ENCODE measurements at places on chromosomes 5 and 9.
A peak's percentile ranks its signal among the peaks of the same experiment; 100 is the strongest.

DNA sequence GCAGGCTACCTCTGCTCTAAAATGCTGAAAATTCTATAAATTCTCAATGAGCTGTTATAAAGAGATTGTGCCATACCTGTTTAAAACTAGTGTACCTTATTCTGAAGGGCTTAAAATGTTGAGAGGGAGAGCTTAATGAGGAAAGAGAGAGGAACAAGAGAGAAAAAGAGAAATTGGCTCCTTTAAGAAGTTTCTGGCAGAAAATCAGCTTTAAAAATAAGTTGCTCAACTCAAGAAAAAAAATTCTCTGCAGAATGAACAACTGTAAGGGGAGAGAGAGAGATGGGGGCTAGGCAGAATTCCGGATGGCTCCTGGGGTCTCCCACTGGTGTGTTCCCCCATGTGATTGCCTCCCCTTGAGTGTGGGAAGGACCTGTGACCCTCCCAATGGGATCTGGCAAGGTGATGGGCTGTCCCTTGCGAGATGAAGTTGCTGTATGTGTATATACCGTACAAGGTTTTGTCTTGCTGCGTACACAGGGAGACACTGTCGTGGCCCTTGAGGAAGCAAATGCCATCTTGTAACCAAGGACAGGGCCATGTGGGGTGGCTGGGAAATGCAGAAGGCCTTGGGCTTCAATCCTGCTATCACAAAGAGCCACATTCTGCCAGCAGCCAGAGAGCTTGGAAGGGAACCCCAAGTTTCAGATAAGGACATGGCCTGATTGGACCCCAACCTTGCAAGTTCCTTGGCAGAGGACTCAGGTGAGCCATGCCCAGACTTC is 64.3 kb upstream of the S1PR3 start:
- no peak for DNase-seq

- no peak for DNase-seq
Observed at GRCh38 chr5:115321309-115321708, 24.9 kb upstream of the CCDC112 start.

GRCh38 chr9:18786196-18786595 is 246.8 kb downstream of the SAXO1 start:
- no peak for DNase-seq

GRCh38 chr9:17802249-17802857 is 223.5 kb downstream of the SH3GL2 start:
- peak; percentile 71 for DNase-seq

GRCh38 chr9:23582836-23583235 is 243.2 kb downstream of the ELAVL2 start:
- no peak for DNase-seq

GRCh38 chr5:179730356-179730755 is 2.3 kb upstream of the MAML1 start:
- no peak for DNase-seq

- no peak for DNase-seq
Observed at GRCh38 chr5:33476992-33477391, 36.2 kb downstream of the TARS1 start.

- DNase-seq: no peak
Observed at GRCh38 chr9:83999141-83999918, 18.7 kb downstream of the RMI1 start.

DNA sequence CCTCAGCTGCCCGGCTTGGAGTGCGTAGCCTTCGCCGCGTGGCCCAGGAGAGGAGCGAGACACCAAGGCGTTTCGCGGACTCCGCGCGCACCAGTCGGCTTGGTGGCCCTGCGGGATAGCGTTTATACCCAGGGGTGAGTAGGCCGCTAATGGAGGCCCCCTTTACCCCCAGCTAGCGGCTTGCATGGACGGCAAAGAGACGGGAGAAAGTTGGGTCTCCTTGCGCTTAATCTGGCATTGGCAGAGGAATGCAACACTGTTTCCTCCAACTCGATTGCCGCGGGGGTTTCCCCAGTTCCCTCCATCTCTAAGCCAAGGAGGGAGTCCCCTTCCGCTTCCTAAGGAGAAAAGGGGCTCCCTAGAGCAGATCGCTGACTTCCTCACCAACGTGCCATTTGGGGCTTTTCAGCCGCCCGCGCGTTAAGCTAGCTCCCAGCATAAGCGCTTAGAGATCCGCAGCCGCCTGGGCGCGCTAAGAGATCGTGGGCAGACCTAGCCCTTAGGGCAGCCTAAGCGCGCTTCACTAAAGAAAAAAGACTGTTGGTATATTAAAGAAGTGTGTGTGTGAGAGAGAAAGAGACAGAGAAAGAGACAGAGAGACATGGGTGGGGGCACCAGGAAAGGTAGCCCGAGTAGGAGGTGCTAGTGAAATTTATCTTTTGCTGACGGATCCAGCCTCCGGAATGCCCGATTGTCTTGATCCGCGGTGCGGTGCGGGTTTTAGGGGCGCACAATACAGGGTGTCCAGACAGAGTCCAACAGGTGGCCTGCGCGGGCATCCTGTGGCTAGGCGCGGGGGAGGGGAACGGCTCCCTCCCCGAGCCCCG is 597.9 kb upstream of the SGCD start:
- DNase-seq: no peak

DNA sequence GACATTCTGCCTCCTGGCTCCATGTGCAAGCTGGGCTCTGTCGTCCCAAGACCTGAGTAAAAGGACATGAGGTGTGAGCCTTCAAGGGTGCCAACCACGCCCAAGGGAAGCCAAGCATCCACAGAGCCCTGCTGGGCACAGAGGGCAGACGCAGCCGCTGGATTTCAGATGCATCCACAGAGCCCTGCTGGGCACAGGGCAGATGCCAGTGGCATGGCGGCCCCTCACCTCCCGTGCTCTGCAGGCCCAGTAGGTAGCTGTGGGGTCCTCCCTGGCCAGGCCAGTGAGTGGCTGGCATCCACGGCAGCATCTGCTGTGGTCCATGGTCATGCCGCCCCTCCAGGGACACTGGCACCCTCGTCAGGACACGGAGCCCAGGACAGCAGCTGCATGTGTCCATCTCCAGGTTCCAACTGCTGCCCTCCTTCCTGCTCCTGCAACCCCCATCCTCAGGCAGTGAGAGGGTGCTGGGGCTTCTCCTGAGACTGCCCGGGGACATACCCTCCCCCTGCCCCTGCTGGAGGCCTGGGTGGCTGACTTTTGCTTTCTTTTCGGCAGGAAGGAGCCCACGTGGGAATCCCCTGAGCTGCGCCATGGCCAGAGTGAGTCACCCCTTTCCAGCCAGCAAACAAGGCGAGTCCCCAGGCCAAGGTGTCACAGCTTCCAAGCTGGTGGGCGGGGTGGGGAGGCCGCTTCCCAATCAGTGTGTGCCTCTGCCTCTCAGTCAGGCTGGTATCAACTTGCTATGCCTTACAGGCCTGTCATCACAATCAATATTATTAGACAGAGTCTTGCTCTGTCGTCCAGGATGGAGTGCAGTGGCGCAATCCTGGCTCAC is 4.0 kb upstream of the TRAF2 start:
- DNase-seq: no peak

DNA sequence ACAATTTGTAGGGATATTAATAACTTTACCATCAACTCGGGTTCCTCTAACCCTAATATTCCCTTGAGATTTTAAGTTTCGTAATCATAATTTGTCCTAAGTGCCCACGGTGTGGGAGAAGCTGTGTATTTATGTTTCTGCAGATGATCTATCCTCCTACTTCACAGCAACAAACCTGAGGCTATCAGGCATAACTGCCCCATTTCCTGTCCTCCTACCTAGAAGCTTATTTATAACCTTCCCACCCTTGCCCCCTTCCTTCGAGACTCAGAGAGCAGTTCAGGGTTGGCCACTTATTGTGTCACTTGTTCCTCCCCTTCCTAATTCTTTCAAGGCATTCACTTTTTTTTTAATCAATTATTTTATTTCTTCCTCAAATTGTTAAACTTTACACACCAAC is 29.6 kb upstream of the LCP2 start:
- no peak for DNase-seq

GRCh38 chr5:136665331-136665730 is 300.0 kb upstream of the TRPC7 start:
- no peak for DNase-seq

DNA sequence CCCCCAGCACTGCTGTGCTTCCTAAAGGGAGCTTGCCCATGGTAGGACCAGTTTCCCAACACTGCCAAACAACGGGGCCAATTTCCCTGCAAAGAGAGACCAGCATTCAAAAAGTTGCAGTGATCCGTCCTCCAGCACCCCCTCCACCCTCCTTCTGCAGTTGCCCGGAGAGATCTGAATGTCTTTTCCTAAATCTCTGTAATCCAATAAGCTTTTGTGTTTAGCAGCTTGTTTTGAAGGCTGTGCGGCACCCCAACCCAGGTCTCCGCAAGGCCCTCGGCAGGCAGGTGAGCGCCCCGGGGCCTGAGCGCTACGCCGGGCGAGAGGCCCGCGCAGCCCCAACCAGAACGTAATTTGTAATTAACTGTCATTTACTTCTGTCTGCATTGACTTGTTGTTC is 366.9 kb upstream of the IRX2 start:
- DNase-seq: no peak

DNA sequence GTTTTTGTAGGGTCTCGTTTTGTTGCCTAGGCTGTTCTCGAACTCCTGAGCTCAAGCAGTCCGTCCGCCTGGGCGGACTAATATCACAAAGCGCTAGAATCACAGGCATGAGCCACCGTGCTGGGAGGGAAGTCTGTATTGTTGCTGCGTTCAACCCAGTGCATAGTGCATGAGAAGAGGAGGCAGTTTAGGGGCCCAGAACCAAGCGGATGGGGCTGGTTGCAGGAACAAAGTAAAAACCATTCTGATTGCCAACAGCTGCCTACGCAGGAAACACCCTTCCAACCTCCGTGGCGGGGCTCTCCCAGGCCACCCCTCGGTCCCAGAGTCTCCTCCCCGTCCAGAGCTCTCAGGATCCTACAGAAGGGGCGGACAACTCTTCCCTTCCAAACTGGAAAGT is 87.1 kb downstream of the ANXA2R start:
- DNase-seq: no peak
